ENCODE measurements at places on chromosomes 5 and 9. TPM values are rescaled to one million over a fixed set of nuclear protein-coding genes. Genes with fewer than 3 reads are reported as not detected.

- DNase-seq, result no peak
Observed at GRCh38 chr5:135667204-135667603, 88.4 kb upstream of the CXCL14 start.

GRCh38 chr9:124455820-124456219, 5.6 kb downstream of the ADGRD2 start:
- no peak for DNase-seq

CNOT8 gene
- total RNA-seq, result 40.1 TPM

DNA sequence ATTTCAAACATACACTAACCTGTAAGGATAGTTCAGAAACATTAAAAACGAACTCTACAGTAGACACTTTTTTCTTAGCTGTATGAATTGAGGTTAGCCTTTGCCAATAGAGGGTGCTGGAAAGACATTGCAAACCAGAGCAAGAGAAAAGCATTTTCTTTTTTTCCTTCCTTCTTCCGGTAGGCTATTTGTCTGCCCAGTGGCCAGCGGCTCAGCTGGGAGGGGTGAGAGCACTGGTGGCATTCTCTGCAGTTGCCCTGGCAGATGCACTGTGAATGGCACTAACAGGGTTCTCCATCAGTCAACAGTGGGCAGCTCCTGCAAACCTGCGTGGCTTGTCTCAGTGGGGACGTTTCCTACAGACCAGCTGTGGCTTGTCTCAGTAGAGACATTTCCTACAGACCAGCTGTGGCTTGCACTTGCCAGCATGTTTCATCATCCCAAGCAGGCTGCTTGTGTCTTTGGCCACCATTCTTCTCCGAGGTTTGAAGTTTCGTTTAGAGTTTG, 984.5 kb upstream of the CDH18 start:
- DNase-seq, result peak; percentile 48

SLC34A1 gene
- not detected for total RNA-seq

Measured in astrocyte (in vitro differentiated cells and primary cell).